ENCODE measurements at places on chromosomes 13 and 19.

DNA sequence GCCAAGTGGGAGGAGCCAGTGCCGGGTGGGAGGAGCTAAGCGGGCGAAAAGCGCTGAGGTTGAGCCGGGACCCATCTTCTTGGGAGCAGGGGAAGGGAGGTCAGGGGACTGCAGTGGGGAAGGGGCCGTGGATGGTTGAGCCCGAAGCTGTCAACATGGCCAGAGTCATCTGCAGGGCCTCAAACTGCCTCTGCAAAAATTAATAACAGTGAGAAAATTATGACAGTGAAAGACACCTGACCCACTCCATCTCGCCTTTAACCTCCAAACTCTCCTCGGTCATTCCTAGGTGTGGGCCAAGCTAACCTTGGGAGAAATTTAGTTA lies 30.1 kb downstream of the ZNF557 start:
- no peak for DNase-seq

- DNase-seq = no peak
Observed at GRCh38 chr13:35898041-35898440, 233.1 kb downstream of the DCLK1 start.

DNA sequence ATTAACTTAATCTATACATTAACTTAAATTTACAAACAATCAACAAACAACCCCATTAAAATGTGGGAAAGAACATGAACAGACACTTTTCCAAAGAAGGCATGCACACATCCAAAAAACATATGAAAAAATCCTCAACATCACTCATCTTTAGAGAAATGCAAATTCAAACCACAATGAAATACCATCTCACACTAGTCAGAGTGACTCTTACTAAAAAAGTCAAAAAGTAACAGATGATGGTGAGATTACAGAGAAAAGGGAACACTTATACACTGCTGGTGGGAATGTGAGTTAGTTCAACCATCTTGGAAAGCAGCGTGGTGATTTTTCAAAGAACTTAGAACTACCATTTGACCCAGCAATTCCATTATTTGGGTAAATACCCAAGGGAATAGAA lies 759.2 kb upstream of the SLITRK1 start:
- DNase-seq = no peak

- no peak for DNase-seq
Observed at GRCh38 chr13:79429309-79429708, 23.3 kb upstream of the RBM26 start.

GRCh38 chr19:46944918-46945628 lies 74.6 kb upstream of the NPAS1 start:
- no peak for DNase-seq

DNA sequence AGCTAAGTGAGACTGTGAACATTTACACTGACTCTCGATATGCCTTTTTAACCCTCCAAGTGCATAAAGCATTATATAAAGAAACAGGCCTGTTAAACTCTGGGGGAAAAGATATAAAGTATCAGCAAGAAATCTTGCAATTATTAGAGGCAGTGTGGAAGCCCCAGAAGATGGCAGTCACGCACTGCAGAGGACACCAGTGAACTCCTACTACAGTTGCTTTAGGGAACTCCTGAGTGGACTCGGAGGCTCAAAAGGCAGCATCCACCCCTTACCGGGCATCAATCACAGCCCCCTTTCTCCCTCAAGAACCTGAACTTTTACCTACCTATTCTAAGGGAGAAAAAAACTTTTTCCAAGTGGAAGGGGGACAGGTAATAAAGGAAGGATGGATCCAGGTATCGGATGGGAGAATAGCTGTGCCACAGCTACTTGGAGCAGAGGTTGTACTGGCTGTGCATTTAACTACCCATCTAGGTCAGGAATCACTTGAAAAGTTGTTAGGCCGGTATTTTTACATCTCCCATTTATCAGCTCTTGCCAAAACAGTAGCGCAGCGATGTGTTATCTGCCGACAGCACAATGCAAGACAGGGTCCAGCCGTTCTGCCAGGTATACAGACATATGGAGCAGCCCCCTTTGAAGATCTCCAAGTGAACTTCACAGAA lies 80.1 kb downstream of the ZNF486 start:
- no peak for DNase-seq

DNA sequence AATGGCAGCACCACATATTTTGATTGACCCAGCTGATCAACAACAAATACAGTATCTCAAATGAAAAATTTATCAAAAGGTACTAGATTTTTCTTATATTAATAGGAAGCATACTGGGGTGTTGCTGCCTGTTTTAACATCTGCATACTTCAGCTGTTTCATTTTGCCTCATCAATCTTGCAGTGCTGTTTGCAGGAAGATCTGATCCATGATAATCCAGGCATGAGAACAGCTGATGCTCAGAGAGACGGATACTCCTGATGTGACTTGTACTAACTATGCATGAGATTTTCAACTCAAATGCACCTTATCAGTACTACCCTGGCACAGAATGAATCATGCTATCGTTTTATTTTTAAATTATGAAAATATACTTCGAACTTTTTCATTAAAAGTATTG lies 2136.8 kb downstream of the PCDH9 start:
- DNase-seq = no peak

- DNase-seq = no peak
Observed at GRCh38 chr13:31663880-31664585, 75.3 kb upstream of the RXFP2 start.

DNA sequence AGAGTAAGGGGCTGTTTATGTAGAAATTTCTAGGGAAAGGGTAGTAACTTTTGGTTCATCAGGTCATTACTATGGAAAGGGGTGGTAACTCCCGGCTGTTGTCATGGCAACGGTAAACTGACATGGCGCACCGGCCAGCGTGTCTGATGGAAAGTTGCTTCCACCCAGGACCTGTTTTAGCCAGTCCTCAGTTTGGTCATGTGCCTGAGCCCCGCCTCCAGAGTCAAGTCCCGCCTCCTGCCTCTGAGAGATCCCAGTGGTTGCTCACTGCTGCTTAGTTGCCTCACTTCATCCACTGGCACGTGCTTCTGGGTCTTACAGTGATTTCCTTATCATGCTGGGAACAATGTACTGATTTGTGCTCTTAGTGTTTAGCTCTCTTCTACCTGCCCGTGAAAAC lies 455.2 kb upstream of the ZNF507 start:
- no peak for DNase-seq

- DNase-seq = no peak
Observed at GRCh38 chr19:40366697-40367561, 18.4 kb downstream of the PLD3 start.

DNA sequence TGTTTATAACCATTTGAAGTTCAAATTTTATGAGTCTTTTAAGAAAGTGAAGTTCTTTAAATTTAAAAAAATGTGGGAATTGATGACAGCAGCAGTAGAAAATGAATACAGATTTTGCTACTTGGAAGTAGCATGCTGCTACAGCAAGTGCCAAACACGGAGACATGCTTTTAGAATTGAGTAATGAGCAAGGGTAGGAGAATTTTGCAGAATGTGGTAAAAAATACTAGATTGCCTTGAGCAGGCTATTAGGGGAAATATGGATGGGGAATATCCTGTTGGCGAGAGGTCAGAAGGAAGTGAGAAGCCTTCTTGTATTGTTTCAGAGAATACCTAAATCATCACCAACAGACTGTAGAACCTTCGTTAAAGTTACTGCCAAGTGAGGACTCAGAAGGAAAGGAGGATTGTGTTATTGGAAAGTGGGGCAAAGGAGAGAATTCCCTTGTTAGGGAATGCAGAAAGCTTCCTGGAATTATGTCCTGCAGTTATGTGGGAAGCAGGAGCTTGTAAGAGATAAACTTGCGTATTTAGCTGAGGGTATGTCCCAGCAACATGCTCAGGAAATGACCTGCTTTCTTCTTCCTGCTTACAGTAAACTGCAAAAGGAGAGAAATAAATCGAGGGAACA lies 32.4 kb upstream of the OXGR1 start:
- no peak for DNase-seq

- peak; percentile 65 for DNase-seq
Observed at GRCh38 chr19:19554074-19555023, 16.3 kb downstream of the CILP2 start.

- no peak for DNase-seq
Observed at GRCh38 chr19:53165691-53166091, 6.8 kb upstream of the ZNF347 start.

DNA sequence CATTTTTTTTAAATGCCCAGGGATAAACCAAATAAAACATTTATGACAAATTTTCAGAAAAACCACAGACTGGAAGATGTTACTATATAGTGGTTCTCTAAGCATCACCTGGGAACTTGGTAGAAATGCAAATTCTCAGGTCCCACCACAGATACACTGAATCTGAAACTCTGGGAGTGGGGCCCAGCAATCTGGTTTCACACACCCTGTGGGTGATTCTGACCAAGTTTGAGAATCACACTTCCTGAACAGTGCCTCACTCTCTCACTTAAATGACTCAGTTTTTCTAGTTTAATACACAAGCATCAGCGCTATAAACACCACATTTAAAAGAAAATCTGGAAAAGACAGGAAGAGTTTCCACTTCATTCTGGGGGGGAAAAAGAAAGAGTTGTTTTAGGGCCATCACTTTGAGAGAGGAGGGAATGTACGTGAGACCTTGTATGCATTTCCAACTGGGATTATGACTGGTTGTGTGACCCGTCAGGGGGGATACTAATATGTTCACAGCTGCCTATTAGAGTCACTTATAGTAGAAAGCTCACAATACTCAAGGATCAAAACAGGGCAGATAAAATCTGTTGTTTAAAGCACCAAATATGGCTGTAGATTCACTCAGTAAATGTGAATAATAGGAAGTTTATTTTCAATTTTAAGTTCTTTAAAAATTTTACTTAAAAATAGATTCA lies 567.7 kb downstream of the GPC6 start:
- peak; percentile 90 for DNase-seq

- DNase-seq = no peak
Observed at GRCh38 chr13:107822006-107822405, 393.3 kb downstream of the LIG4 start.

GRCh38 chr13:85089186-85089585 lies 710.0 kb downstream of the SLITRK6 start:
- no peak for DNase-seq

DNA sequence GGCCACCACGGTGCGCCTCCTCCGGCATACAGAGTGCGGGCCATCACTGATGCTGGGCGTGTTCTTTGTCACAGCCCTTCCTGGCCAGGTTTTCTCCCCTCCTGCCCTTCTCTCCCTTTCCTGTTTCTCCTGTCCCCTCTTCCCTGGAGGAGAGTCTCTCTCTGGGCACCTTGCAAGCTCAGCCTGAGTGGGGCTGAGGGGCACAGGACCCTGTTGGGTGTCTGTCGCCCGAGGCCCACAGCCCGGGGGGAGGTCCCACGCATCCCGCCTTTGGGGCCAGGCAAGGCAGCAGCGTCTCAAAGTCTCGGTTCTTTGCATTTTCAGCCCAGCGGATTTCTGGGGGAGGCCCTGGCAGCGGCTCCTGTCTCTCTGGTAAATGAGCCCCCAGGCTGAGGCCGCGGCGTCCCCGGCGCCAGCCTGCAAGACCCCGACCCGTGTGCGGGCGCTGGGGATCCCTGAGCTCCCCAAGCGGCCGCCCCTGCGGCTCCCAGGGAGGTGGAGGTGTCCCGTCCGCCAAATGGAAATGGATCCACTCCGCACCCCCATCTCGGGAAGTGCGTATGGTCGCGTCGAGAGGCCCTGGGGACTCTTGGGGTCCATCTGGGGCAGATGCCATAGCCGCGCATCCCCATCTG lies 47.2 kb downstream of the COMP start:
- no peak for DNase-seq

- no peak for DNase-seq
Observed at GRCh38 chr13:62357887-62358645, 942.4 kb upstream of the PCDH20 start.

DNA sequence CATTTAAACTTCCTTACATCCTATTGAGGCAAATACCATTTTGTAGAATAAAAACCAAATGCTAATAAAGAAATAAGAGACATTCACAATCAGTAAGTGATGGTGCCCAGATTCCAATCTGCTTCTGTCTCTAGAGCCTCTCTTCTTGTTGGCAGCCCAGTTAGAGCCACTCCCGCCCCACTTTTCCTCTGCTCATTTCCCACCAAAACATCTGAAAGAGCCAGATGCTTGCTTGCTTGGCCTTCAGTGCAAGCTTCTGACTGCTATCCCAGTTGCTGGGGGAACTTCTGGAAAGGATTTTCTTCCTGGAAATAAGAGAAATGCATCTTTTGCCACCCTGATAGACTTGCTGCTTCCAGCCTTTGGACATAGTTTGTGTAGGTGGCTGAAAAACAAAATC lies 12.9 kb downstream of the FRY start:
- no peak for DNase-seq

DNA sequence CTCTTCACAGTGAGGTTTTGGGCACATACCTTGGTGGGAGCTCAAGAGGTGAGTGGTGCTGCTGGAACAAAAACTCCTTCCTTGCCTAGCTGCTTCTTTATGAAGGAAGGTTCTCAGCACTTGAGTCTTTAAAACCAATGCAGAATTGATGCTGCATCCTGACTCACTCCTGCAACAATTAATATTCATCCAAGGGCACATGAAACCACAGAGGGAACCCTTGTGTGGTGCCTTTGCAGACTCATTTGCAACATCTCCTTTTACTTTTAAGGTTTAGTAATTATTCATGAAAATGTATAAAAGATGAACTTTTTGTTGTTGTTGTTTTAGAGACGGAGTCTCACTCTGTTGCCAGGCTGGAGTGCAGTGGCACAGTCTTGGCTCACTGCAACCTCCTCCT lies 30.1 kb downstream of the OPA3 start:
- no peak for DNase-seq

- no peak for DNase-seq
Observed at GRCh38 chr13:65907666-65908525, 1322.2 kb downstream of the PCDH9 start.

- no peak for DNase-seq
Observed at GRCh38 chr13:108226184-108226583, 8.0 kb downstream of the ABHD13 start.

DNA sequence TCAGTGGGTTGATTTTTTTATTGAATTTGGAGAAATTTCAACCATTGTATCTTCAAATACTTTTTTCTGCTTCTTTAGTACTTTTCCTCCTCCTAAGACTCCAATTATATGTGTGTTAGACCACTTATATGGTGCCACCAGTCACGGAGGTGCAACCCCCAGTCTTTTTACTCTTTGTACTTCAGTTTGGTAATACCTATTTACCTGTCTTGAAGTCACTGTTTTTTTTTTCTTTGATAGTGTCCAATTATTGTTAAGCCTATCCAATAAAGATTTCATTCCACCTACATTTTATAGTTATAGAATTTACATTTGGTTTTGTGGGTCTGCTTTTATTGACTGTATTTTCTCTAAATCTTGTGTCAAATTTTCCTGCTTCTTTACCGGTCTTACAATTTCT lies 14.9 kb downstream of the ZNF283 start:
- no peak for DNase-seq

GRCh38 chr19:3556423-3556977 lies 886 bp downstream of the MFSD12 start:
- DNase-seq = no peak

GRCh38 chr13:42753697-42754096 lies 27.7 kb upstream of the FAM216B start:
- no peak for DNase-seq

- no peak for DNase-seq
Observed at GRCh38 chr19:1632462-1633268, 19.8 kb downstream of the TCF3 start.

Measured in activated CD4-positive, alpha-beta T cell treated with anti-CD3 and anti-CD28 coated beads, Interleukin-2, amount 50 U/mL, for 16 hours (primary cell).